Stimulated activated CD8-positive, alpha-beta memory T cell treated with anti-CD3 and anti-CD28 coated beads, Interleukin-2, amount 100 ng/mL, for 1 hour (primary cell): ENCODE measurements at places on chromosomes 7 and 10.

- no peak for DNase-seq
Measured at GRCh38 chr7:17339952-17340351, 41.5 kb downstream of the AHR start.

DNA sequence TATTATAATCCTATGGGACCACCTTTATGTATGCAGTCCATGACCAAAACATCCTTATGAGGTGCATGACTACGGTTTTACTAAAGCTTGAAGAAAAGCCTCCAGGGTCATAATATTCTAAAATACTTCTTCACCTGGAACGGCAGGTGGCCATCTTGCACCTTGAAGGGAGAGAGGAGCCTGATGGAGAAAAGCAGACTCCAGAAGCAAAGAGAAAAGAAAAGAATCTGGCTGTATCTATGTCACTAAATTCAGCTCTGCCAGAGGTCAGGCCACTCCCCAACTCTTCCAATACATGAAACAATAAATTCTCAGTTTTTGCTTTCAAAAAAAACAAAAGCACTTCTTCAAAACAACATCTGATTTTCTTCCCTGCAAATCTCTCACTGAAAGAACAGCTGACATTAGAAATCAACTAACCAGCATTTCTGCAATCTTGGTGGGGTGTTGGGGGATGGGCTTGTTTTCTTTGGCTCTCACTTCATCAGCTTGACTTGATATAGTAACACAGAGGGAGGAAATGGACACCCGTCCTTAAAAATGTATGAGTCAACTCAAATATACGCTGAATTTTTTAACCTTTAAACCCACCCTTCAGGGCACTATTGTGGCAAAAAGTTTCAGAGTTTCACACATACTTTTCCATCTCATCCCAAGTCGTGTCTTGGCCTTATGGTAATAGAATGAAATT, 21.7 kb downstream of the HIBADH start:
- no peak for DNase-seq

- no peak for DNase-seq
Measured at GRCh38 chr7:42902331-42902730, 9.5 kb downstream of the C7orf25 start.

- no peak for DNase-seq
Measured at GRCh38 chr7:906776-907157, 30.4 kb downstream of the GET4 start.

DNA sequence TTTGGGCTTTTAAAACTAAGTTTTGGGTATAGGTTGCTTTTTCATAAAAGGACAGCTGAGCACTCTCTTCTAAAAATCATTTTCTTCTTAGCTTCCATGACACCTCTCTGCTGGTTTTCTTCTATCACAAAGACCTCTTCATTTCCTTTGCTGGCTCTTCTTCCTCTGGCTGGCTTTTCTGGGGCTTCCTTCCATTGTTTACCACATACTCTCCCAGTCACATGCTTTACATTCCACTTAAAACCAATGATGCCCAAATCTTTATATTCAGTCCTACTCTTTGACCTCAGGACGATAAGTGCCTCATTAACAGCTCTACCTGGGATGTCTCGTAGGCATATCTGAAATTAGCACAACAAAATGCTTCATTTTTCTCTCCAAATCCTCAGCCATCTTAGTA, 26.8 kb downstream of the FAM133B start:
- no peak for DNase-seq

DNA sequence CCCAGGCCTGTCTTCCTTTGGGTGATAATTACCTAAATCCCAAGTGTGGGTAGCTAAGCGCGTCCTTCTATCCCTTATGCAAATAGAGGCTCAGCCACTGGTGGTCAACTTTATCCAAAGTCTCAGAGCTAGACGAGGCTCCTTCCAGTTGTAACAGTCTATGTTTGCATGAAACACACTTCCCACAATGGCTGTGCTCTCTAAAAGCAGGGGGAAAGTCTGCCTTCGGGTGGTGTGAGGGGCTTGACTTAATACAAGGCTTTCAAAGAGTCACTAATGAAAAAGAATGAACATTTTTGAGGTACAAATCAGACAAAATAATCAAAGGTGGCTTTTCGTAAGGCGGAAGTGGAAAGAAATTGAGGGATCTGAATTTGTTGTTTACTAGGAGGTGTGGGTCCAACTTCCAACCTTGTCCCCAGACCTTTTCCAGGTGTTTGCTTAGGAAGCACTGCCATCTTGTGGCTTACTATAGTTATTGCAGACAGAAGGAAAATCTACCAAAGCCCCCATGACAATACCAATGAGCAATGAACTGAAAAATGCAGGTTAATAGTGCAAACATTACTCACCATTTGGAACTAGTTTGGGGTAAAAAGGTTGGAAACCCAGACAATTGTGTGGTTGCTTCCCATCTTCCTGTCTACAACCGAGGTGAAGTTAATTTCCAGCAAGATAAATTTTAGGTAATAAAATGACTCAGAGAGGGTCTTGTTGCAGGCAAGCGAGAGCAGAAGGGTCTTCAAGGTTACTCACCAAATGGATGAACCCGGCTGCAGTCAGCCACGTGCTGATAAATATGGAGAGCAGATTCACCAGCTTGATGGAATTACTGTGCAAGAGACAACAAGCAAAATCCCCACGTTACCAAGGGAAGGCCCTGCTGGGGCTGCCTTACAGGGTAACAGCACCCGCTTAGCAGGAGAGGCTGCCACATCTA, 525.7 kb downstream of the KCNMA1 start:
- no peak for DNase-seq

DNA sequence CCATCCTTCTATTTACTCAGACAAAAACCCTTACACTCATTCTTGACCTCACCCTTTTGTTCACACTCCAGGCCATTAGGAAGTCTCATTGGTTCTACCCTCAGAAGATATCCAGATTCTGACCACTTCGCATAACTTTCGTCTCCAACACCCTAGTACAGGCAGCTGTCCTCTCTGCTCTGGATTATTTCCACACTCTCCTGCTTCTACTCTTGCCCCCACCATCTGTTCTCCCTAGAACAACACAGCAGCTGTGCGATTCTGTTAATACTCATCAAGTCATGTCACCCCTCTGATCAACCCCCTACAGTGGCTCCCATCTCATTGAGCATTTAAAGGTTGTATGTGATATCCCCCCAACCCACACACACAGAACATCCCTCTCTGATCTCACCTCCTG, 15.5 kb upstream of the TRIL start:
- DNase-seq: no peak

DNA sequence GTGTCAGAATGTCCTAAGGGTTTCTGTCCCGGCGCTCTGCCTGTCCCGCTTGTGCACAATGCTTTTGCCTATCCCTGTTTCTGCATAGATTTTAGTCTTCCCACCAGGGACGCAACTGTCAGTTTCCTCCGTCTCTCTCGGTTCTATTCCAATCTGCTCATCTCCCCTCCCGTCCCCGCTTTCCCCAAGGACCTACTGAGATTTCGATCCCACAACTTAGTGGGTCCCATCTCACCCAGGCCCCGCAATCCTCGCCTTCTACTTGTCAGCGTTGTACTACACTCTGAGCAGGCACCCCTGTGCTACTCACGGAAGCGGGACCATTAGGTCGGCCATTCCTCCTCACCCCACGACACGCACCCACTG, 519 bp upstream of the ZNF655 start:
- no peak for DNase-seq

DNA sequence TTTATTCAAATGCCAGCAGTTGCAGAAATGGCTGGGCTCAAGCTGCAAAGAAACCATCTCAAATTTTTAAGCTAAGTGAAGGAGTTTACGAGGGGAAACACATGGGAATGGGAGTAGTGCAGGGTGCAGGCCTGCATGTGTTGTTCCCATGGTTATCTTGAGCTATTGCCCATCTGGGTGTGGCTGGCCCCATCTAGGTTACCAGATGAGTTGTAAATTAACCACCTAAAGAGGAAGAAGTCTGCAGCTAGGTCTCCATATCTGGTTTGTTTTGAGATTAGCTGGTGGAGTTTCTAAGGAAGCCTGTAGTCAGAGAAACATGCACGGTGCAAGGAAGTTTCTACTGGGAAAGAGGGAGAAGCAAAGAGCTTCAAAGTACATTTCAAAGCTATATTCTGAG, 23.3 kb upstream of the STEAP2 start:
- no peak for DNase-seq

DNA sequence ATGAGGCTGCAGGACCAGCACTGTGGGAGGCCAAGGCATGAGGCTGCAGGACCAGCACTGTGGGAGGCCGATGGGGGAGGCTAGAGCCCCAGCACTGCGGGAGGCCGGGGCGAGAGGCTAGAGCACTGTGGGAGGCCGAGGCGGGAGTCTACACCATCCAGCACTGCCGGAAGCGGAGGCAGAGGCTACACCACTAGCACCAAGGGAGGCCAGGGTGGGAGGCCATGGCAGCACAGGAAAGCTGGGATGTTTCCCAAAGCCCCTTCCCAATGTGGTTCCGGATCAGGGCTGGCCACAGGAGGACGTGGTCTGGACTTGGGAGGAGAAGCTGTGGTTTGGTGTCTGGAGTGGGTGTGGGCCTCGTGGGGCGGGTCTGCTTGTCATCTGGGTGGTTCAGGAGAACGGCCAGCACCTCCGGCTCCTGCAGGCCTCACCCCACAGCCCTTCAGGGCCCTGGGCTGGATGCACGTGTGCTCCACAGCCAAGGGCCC, 43.6 kb downstream of the PDGFA start:
- DNase-seq: no peak
